ENCODE measurements at places on chromosomes 3 and 15.

DNA sequence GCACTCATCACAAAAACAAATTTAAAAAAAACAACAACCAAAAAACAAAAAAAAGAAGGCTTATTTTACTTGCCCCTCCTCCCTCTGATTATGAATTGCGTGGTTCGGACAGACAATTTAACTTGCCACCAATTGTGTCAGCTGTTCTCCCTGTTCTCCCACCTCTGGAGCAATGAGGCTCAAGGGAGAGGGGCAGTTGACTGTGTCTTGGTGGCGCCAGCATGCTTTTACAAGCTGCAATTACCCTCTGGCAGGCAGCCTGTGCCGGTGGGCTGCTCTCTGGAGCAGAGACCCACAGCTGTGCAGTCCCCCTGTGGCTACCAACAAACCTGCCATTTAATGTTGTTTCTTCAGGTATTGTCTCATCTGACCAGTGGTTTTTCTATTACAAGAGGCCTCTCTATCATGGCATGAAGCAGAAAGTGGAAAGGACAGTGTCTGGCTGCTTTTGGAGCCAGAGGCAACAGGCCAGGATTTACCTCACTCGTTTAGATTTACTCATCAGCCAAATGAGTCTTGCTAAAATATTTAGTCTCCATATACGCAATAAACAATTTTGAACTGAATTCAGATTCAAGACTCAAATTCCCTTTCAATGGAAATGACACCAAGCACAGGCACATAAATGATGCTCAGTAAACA lies 192.0 kb upstream of the TPRG1 start:
- no peak for DNase-seq

DNA sequence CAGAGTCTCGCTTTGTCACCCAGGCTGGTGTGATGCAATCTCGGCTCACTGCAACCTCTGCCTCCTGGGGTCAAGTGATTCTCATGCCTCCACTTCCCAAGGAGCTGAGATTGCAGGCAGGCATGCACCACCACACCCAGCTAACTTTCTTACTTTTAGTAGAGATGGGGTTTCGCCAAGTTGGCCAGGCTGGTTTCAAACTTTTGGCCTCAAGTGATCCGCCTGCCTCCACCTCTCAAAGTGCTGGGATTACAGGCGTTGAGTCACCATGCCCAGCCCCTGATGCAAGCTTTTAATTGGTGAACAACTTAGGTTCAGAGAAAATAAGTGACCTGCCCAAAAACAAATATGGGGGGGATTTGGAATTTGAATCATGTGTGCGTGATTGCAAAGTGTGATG lies 246.2 kb downstream of the LRTM1 start:
- no peak for DNase-seq

DNA sequence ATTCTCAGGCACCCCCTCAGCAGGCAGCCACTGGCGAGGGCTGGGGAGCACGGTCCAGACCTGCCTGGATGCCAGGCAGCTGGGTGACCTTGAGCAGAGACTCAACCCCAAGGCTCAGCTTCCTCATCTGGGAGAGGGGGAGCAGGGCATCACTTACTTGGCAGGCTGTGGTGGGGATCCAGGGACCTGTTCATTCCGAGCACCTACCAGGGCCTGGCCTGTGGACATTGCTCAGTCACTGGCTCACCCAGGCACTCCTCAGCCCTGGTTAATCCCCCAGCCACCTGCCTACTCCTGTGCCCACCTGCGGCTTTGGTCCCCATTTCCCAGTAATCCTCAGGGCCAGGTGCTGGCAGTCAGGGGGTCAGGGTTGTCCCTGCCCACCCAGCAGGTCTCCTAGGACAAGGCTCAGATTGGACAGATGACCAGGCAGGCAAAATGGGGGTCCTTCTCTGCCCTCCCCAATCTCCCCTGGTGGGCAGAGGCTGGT lies 9.3 kb upstream of the RPL29 start:
- no peak for DNase-seq

DNA sequence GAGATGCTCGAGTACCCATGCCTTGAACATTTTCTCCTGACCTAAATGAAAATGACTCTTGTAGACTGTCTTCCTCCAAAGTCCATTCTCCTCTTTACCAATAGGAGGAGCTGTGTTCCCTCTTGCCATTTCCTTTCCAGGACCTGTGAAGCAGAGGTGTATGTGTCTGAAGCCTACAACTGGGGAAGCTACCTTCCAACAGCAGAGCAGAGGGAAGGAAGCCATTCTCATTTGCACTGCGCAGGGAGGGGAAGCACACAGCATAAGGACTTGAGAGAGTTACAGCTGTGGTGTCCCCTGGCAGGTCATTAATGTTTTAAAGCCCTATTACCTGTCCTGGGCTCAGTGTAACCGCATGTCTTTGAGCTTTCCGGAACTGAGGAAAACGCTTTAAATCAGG lies 38.7 kb downstream of the HSPBAP1 start:
- DNase-seq: peak; percentile 16

GRCh38 chr3:49534581-49535441 lies 19.5 kb upstream of the BSN start:
- DNase-seq: no peak

- DNase-seq: peak; percentile 28
Observed at GRCh38 chr3:50320853-50321335, 1.7 kb downstream of the HYAL2 start.

DNA sequence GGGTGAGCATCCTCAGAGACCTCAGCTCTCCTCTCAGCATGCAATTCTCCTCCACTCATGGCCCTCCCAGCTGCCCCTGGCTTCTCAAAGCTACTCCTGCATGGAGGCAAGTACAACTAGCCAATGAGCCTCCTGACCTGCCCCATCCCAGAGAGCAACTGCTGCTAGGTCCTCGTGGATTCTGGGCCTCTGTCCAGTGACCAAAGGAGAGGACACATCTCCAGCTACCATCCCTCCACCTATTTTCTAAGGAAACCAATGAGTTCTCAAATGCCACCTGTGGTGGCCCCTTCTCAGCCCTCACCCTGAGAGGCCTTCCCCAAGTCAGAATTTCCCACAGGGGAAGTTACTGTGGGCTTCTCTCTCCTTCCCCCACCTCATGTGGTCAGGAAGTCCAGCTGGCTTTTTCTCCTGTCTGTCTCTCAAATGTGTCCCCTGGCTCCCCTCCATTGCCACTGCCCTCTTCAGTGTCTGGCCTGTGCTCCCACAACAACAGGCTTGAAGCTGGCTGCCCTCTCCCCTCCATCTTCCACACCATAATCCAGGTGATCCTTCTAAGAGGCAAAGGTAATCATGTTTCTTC lies 43.0 kb downstream of the LIPC start:
- no peak for DNase-seq

DNA sequence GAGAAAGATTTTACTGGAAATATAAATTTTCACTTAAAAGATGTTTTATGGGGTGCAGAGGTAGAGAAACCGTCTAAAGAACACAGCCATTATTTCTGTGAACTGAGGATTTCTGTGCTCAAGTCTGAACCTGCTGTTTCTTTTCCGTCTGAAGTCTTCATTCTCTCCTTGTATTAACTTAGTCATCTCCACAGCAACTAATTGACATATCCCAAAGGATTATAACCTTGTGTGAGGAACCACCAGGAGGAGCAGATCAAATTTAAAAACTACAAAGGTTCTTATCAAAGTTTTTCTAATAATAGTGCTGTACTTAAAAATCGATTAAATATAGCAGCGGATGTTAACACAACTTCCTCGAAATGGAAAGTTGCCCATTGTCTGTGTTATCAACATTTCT lies 31.1 kb upstream of the ICE2 start:
- DNase-seq: no peak
